CD4-positive, alpha-beta T cell treated with Interleukin-2 at 100 ng/mL for 4 hours (primary cell): ENCODE measurements at places on chromosomes 12 and 14.
A peak's percentile ranks its signal among the peaks of the same experiment; 100 is the strongest.

- DNase-seq, result no peak
Observed at GRCh38 chr14:53894456-53894855, 62.2 kb downstream of the BMP4 start.

GRCh38 chr14:99670361-99671234 lies 13.5 kb upstream of the CYP46A1 start:
- no peak for DNase-seq

- DNase-seq, result no peak
Observed at GRCh38 chr12:29713729-29714128, 70.0 kb downstream of the TMTC1 start.

GRCh38 chr12:70190262-70191010 lies 52.8 kb upstream of the CNOT2 start:
- no peak for DNase-seq

- peak; percentile 73 for DNase-seq
Observed at GRCh38 chr14:68210729-68211299, 391.2 kb downstream of the RAD51B start.

DNA sequence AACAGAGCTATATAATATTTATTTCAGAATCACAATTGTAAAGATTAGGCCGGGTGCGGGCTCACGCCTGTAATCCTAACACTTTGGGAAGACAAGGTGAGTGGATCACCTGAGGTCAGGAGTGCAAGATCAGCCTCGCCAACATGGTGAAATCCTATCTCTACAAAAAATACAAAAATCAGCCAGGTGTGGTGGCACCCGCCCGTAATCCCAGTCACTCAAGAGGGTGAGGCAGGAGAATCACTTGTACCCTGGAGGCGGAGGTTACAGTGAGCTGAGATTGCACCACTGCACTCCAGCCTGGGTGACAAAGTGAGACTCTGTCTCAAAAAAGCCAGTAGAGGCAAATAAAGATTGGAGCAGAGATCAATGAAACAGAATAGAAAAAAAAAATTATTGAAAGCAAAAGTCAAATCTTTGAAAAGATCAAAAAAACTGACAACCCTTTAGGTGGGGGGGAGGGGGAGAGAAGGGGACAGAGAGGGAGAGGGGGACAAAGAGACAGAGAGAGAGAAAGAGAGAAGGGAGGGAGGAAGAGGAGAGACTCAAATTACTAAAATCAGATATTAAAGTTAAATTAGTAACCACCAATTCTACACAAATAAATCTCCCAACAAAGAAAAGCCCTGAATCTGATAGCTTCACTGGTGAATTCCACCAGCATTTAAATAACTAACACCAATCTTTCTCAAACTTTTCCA lies 52.4 kb upstream of the AP4S1 start:
- DNase-seq, result no peak

GRCh38 chr12:113207613-113208040 lies 13.6 kb upstream of the TPCN1 start:
- no peak for DNase-seq

- DNase-seq, result no peak
Observed at GRCh38 chr14:77554816-77555599, 56.4 kb upstream of the ISM2 start.

- no peak for DNase-seq
Observed at GRCh38 chr14:34229140-34229539, 232.9 kb downstream of the SPTSSA start.

DNA sequence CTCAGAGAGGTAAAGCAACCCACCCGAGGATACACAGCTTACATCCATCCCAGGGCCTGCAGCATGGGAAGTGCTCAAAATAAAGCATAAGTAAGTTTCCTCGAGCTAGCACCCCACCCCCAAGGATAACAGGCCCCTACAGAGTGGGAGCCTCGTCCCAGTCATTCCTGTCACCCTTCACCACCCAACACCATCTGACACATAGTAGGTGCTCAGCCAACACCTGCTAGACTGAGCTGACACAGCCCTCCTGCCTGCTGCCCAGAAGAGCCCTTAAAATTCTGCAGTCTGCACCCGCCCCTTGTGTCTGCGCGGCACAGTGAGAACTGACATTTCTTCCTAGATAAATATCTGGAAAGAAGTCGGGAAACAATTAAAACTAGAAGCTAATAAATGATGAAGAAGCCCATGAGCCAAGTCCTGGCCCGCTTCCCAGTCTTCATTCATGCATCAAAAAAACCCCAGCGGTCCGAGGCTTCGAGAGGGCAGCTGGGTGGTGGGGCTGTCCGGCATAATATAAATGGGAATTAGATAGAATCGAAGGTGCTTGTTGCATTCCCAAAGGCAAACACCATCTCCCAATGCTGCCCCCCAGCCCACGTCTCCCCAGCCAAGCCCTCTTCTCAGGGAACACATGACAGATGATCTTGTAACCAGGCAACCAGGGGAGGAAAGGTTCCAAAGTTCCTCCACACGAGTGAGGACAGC lies 76.2 kb downstream of the BCL11B start:
- no peak for DNase-seq

DNA sequence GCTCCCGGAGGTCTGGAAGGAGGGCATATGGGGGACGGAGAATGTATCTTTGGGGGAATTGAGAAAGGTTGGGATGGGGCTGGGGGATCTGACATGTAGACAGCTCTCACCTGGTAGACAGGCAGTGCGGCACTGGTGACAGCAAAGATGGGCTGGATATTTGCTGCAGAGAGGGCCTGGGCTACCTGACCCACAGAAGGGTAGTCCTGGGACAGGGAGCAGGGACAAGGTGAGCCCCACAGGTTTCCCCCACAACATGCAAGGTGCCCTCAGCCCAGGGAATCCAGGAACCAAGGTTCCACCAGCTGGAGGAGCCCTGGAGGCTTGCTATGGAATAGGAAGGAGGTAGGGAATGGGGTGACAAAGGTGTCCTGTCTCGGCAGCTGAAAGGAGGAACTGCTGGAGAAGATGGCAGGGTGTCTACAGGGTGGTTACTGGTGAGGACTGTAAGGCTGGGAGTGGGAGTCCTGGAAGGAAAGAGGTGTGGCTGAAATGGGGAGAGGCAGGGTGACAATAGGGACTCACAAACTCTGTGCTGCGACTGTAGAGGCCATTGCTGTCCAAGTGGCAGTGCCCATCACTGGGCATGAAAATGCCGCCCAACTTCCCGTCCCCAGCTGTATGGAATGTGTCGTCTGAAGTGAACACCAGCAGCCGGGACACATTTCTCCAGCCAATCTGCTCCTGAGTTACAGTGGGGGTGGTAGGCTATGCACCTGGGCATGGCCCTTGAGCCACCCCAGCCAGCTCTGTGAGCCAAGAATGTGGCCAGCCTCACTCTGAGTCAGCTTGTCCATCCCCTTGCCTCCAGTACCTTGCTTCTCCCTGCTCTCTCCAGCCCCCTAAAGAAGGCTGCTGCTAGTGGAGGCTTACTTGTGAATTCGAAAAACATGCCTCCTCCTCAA lies 11.3 kb downstream of the ITGB7 start:
- no peak for DNase-seq

- DNase-seq, result no peak
Observed at GRCh38 chr14:92563765-92564285, 50.2 kb downstream of the RIN3 start.

DNA sequence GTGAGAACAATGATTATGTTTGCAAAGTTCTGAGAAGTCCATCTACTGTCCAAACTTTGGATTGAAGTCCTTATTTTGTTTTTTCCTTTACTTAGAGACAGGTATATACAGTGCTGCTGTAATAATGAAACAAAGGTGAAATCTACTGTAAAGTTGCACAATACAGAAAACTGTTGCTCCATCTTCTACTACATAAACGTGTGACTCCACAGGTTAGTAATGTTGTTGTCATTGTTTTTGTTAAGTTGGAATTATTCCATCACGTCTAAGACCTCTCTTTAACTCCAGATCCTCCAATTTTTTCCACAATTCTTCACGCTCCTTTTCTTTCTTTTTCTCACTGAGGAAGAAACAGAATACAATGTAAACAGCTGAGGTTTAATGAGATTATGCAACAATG lies 57.0 kb upstream of the GPHB5 start:
- DNase-seq, result no peak

- DNase-seq, result peak; percentile 89
Observed at GRCh38 chr12:55715833-55716581, at the start of gene BLOC1S1. BLOC1S1 (plus strand) TSS chr12:55716046; CDS start chr12:55716052, 6 bp downstream.

- DNase-seq, result no peak
Observed at GRCh38 chr12:130916241-130916911, 37.3 kb upstream of the ADGRD1 start.

- DNase-seq, result no peak
Observed at GRCh38 chr12:23941780-23942179, 7.7 kb downstream of the SOX5 start.

GRCh38 chr12:60266381-60266852 lies 670.6 kb downstream of the SLC16A7 start:
- no peak for DNase-seq

DNA sequence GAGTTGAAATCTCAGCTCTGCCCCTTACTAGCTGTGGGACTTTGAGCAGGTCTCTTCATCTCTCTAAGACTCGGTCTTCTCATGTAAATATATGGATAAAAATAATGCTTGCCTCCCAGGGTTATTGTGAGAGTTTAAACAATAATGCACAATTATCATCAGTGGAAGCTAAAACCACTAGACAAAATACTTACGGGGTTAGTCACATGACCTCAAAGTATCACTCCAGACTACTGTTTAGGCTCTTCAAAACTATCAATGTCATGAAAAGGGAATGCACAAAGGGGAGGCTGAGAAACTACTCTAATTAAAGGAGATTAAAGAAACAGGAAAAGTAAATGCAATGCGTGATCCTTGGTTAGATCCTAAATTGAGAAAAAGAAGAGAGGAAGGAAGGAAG lies 24.5 kb upstream of the TSPAN11 start:
- DNase-seq, result no peak

- DNase-seq, result no peak
Observed at GRCh38 chr14:93533842-93534241, 103.1 kb downstream of the UNC79 start.

GRCh38 chr14:51564986-51565604 lies 86.6 kb upstream of the FRMD6 start:
- DNase-seq, result no peak

GRCh38 chr14:71089971-71090370 lies 182.7 kb downstream of the PCNX1 start:
- DNase-seq, result no peak

DNA sequence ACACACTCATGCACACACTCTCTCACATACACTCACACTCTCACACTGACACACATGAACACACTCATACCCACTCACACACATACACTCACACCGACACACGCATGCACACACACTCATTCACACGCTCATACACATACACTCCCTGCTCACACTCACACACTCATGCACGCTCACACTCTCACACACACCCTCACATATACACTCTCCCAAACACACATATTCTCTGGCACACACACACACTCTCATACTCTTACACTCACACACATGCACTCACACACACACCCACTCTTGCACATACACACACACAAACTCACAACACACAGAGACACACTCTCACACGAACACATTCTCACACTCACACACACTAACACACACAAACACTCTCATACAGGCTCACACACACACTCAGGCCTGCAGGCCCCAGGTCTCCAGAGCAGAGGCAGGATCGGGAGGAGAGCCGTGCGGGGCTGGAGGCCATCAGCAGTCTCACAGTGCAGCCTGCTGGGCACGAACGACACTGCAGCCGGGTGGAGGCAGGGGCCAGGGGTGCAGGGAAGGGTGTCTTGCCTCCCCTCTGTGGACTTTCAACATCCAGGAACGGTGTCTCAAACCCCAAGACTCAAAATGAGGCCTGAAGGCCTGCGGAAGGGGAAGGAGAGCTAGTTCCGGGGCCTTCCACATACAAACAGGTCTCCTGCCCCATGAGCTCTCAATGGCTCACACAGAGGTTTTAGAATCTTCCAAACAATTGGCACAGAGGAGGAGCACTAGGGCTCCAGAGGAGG lies 148.7 kb downstream of the ANO2 start:
- no peak for DNase-seq

DNA sequence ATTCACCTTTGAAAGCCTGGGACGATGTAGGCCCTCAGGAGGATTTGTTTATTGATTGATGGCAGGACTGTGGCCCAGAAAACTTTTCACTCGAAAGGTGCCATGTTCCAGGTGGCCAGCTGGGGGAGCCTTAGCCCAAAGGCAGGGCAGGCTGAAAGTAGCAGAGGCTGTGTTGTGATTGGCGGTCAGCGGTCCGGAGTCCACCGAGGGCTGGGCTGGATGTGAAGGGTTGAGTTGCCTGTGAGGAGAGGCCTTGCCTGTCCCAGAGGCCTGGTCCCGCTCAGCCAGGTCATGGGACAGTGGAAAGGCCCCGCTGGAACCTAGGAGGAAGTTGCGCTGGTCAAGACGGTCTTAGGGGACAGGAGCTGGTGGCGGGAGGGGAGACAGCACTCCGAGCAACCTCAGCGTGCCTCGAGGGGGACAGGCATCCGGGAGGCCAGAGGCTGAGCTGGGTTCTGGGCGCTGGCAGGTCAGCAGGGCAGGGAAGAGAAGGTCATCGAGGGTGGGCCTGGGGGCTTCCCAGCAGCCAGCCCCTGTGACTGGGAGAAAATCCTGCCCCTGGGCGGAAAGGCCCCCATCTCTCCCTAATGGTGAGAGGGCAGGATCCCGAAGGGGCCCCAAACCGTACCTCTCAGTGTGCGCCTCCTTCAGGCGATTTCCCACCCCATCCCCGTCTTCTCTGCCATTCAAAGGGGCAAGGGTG lies 26.3 kb downstream of the CMA1 start:
- DNase-seq, result peak; percentile 55

DNA sequence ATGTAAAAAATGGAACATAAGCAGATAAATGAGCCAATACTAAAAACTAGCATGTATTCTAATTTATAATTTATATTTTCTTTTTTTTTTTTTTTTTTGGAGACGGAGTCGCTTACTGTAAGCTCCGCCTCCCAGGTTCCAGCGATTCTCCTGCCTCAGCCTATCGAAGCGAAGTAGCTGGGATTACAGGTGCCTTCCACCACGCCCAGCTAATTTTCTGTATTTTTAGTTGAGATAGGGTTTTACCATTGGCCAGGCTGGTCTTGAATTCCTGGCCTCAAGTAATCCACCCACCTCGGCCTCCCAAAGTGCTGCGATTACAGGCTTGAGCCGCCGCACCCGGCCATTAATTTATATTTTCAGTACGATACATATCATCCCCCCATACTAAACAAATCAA lies 2.7 kb downstream of the MAPK1IP1L start:
- no peak for DNase-seq

- no peak for DNase-seq
Observed at GRCh38 chr14:53807108-53807507, 149.5 kb downstream of the BMP4 start.

GRCh38 chr12:124713041-124713435 lies 145.6 kb upstream of the NCOR2 start:
- peak; percentile 10 for DNase-seq

DNA sequence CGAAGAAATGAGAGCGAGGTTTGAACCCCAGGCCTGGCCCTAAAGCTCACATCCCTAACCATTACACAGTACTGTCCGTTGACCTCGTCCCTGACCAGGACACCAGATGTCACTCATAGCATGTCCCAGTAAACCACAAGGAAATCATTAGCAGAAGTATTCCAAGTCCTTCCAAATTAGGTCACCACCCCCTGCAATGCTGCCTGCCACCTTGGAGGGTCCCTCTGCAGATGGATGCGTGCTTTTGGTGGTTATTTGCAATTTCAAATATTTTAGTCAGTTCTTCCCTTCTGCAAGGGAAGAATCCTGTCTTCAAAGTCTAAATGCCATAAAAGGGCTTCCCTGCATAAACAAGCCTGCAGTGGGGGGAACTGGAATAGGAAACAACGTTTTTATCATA lies 71.3 kb downstream of the CLMN start:
- no peak for DNase-seq
